ENCODE measurements at places on chromosomes 11 and 22.

DNA sequence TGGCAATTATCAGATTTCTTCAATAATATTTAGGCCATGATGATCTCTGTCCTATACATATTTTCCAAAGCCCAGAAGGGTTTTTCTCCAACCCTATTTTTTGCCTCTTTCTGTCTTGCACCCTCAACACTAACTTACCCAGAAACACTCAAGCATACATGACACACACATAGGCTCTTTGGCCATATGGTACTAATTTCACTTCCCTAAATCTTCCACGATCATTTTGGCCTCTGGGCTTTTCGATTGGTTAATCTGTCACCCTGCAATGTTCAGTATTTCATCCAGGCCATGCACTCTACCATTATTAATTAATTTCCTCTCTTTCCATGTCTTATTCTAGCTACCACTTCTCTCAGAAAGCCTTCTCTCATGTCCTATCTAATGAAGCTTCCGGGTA lies 59.8 kb downstream of the LUZP2 start:
- DNase-seq, result no peak

- no peak for DNase-seq
These were observed 54.6 kb downstream of the LRRC32 start for GRCh38 chr11:76615950-76616349.

GRCh38 chr11:57354699-57355098 lies 16.5 kb downstream of the P2RX3 start:
- no peak for DNase-seq

GRCh38 chr22:47139013-47139789 lies 376.8 kb downstream of the TBC1D22A start:
- DNase-seq, result no peak

DNA sequence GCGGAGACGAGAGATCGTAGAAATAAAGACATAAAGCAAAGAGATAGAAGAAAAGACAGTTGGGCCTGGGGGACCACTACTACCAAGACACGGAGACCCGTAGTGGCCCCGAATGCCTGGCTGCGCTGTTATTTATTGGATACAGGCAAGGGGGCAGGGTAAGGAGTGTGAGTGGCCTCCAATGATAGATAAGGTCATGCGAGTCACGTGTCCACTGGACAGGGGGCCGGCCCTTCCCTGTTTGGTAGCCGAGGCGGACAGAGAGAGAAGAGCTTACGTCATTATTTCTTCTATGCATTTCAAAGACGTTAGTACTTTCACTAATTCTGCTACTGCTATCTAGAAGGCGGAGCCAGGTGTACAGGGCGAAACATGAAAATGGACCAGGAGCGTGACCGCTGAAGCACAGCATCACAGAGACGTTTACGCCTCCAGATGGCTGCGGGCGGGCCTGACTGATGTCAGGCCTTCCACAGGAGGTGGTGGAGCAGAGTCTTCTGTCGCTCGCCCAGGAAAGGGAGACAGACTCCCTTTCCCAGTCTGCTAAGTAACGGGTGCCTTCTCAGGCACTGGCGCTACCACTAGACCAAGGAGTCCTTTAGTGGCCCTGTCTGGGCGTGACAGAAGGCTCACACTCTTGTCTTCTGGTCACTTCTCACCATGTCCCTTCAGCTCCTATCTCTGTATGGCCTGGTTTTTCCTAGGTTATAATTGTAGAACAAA lies 24.8 kb downstream of the PPP6R2 start:
- DNase-seq, result no peak

- no peak for DNase-seq
These were observed 275.3 kb downstream of the METTL15 start for GRCh38 chr11:28383456-28383855.

DNA sequence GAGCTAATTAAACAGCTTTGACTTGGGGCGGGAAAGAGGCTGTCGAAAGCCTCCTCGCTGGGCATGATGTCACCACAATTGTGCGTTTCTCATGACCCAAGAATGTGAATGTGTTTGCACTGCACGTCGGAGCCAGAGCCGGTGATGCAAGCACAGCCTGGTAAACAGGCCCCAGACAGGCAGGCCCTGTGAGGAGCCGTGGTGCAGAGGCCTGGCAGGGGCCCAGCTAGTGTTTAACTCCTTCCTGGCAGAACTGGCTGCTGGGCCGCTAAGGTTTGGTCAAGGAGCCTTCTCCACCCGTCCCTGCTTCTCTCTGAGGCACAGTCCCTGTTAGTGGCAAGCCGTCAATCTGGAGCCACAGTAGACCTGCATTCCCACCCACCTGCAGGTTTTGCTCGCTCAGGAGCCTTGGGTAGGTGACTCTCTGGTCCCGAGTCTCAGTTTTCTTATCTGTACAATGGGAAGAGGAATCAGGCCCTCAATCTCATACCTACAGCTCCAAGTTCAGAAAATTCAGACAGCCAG lies 25.4 kb upstream of the SMTN start:
- no peak for DNase-seq

GRCh38 chr11:10941871-10942270 lies 84.0 kb upstream of the ZBED5 start:
- DNase-seq, result no peak
